ENCODE measurements at places on chromosomes 11 and 22.

DNA sequence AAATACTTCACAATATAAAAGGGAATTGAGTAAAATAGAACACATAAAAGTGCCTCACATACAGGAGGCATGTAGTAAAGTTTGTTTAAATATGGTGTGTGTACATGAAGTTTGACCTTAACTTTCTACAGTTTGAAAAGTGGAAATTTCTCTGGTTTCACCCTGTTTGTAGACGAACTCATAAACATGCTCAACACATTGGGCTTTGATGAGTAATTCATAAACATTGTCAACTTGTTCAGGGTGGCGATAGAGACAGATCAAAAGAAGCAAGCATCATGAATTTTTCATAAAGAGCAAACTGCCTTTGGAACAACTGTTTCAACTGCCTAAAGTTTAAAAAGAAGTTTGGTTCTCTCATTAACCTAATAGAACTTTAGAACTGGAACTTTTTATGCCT is 9.1 kb downstream of the SLN start:
- no peak for DNase-seq
- H3K4me1 ChIP-seq, result no peaks in the 10 kb centered on the region
- H3K27ac ChIP-seq, result no peak overlapping the region
- H3K27me3 ChIP-seq, result peaks cover 21% of the 10 kb centered on the region

DNA sequence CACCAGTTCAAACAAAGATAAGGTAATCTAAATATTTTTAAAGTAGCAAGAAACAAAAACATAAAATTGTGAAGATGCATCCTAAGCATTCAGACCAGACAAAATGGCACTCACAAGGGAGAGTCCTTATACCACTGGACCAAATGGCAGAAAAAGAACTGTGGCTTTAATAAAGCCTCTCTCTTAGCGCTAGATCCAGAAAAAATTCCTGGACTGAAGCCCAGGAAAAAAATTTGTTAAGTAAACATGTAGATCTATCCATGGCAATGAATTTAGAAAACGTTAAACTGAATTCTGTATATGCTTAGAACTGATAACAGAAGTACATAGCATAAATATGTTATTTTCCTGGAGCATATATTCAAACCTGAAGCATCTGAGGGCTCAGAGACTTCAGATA is 11.8 kb upstream of the CD59 start:
- H3K4me1 ChIP-seq, result no peaks in the 10 kb centered on the region
- peaks cover under 1% of the 10 kb centered on the region for H3K36me3 ChIP-seq
- no peak for DNase-seq
- no peak overlapping the region for H3K27ac ChIP-seq

- no peak overlapping the region for H3K27ac ChIP-seq
- peaks cover 13% of the 10 kb centered on the region for H3K27me3 ChIP-seq
- H3K4me1 ChIP-seq, result peaks cover 20% of the 10 kb centered on the region
- no peaks in the 10 kb centered on the region for H3K36me3 ChIP-seq
- H3K4me3 ChIP-seq, result peak overlapping the region; percentile 4
- DNase-seq, result peak; percentile 62
Measured at GRCh38 chr22:22848364-22848866, 39.2 kb upstream of the IGLL5 start.

DNA sequence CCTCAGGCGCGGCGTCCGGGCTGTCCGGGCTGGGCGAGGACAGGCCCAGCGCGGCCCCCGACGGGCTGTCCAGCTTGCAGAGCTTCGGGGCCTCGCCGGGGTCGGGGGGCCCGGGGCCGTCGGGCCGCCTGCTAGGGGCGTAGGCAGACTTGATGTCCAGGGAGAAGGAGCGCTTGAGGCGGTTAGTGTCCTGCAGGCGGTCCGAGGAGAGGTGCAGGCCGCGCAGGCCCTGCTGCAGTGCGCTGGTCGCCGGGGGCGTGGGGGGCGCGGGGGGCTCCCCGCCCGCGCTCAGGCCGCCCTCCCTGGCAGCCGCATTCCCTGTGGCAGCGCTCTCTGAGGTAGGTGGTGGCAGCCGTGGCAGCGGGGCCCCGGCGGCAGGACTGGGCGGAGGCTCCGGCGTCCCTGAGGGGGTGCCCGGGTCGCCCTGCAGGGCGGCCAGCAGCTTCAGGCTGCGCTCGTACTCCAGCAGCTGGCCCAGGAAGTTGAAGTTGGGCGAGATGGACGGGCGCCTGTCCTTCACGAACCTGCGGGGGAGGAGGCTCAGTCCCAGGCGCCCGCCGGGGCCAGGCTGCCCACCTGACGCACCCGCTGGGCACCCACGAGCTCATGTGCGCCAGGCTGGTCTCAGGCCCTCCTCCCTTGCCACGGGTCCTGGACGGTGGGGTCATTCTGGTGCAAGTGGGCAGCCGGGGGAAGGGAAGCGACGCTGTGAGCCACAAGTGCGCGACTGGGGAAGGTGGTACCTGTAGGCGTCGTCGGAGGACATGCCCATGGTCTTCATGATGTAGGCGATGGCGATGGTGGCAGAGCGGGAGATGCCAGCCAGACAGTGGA is 14.8 kb downstream of the DUSP8 start:
- no peak for DNase-seq
- no peaks in the 10 kb centered on the region for H3K4me1 ChIP-seq
- no peak overlapping the region for H3K4me3 ChIP-seq
- peaks cover 52% of the 10 kb centered on the region for H3K27me3 ChIP-seq

Data from naive B cell (primary cell).